Spinal cord (tissue), 10 donors: ENCODE measurements at places on chromosomes 3 and 15. TPM values are rescaled to one million over a fixed set of nuclear protein-coding genes. Genes with fewer than 3 reads are reported as not detected.
A peak's percentile ranks its signal among the peaks of the same experiment; 100 is the strongest.

GRCh38 chr3:162702768-162703385, 1206.3 kb downstream of the OTOL1 start:
- DNase-seq, result no peak

GRCh38 chr15:90625037-90625436, 92.1 kb upstream of the BLM start:
- DNase-seq, result no peak

GRCh38 chr15:44159492-44159891, 35.6 kb downstream of the FRMD5 start:
- DNase-seq, result no peak

- no peak for DNase-seq
Observed at GRCh38 chr3:13376091-13376490, 44.0 kb downstream of the NUP210 start.

DNA sequence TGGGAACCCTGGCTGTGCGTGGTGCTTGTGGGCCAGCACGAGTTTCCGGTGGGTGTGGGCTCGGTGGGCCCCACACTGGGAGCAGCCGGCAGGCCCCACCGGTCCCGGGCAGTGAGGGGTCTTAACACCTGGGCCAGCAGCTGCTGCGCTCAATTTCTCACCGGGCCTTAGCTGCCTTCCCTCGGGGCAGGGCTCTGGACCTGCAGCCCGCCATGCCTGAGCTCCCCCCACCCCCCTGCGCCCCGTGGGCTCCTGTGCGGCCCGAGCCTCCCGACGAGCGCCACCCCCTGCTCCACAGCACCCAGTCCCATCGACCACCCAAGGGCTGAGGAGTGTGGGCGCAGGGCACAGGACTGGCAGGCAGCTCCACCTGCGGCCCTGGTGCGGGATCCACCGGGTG, 49.4 kb downstream of the TM4SF18 start:
- no peak for DNase-seq

DNA sequence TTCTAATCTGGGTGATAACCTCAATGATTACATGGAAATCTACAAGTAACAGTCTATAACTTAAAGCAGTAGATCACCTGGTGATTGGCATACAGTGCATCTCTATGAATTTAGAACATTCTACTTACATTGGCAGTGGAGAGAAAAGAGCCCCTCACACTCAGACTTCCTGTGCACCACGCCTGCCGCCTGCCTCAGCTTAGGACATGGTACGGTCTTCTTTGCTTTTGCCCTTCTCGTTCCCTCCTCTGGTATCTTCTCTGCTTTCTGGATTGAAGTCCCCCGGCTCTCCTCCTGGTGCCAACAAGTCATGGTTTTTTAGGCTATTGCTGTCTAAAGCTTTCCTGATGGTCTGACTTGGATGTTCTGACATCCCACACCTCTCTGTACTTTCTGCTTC, 7.9 kb upstream of the KCNMB3 start:
- DNase-seq, result no peak

DNA sequence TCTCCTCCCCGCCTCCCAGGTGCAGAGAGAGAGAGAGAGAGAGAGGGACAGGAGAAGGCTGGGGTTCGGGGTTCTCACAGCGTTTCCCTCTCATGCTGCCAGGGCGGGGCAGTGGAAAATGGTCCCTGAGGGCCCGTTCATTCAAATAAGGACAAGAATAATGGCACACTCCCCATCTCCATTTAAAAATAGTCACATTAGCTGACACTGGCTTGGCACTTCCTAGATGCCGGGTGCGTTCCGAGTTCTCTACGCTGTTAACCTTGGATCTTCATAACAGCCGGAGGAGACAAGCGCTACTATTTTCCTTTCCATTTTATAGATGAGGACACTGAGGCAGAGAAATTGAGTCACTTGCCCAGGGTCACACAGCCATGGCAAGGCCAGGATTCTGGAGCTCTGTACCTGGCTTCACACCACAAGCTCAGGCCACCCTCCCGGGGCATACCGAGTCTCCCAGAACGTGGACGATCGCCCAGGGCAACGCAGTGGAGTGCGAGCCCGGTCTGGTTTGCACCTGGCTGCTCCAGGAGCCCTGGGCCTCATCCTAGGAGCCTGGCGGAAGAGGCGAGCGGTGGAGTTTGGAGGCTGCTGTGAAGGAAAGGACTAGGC, 608 bp upstream of the SLC6A6 start:
- no peak for DNase-seq

- DNase-seq, result no peak
Observed at GRCh38 chr3:127915937-127916493, 983 bp downstream of the KBTBD12 start.

DNA sequence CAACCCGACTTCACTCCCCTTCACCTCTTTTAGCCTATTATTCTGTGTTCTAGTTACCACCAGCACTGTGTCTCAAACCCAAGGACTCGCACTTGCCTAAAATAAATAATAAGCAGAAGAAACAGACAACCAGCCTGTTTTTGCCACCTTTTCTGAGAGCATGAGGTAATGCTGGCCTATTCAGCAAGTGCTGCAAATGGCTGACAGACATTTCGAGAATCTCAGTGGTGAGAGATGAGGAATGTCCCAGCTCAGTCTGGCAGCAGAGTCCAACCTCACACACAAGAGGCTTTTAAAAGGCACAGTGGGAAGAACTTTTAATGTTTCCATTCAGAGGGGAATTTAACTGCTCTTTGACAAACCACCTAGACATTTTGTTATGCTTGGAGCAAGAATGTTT, 143.3 kb upstream of the GMNC start:
- DNase-seq, result no peak

- DNase-seq, result no peak
Observed at GRCh38 chr15:78276064-78276943, 11.9 kb downstream of the DNAJA4 start.

- peak; percentile 13 for DNase-seq
Observed at GRCh38 chr3:2823031-2823430, 287.1 kb downstream of the IL5RA start.

GRCh38 chr3:100665230-100665629, 44.1 kb upstream of the TFG start:
- no peak for DNase-seq

- no peak for DNase-seq
Observed at GRCh38 chr3:57918123-57918837, 89.9 kb upstream of the FLNB start.

DNA sequence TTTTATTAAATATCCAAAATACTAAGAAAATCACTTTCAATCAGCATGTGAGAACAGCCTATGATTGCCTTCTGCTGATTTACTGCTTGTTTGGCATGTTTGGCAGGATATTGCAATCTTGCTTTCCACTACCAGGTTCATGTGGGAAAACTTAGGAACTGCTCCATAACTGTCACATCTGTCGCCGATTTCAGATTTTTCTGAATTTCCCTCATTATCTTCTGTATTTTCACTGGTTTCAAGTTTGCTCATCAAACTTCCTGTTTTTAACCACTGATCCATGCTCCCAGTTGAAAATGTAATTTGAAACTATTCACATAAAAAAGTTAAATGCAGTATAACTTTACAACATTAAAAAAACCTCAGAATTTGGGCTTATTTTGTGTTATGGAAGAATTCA, 93.0 kb downstream of the NFKBIZ start:
- DNase-seq, result no peak

DNA sequence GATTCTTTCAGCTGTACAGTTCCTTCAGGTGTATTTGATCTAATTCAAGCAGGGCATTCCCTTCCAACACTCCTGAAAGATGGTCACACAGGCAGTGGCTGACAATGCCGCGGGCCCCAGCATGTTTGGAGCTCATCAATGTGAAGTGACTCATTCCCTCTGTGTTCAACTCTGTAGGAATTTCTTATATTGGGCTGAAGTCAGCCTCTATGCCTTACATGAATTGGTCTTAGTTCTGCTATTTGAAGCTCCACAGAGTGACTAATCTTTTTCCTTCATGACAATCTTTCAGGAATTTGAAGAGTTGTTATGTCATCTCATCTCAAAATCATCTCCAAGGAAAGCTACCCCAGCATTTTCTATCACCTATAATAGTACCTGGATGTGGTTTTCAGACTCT, 142.5 kb upstream of the C2CD4B start:
- no peak for DNase-seq

DNA sequence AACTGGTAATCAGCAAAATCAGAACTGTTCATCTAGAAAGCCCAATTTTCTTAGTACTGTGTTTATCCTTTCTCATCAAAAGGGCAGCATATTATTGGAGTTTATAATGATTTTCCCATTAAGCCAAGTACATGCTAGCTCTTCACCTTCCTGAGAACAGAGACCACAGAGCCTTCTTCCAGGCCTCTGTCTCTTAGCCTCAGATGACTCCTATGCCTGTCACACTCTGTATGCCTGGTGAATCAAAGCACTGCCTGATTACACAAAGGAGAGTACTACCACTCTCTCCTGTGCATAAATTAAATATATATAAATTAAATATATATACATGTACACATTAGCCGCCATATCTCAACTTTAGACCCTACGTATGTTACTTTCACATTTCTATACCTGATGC, 636.1 kb downstream of the NTRK3 start:
- DNase-seq, result no peak

- DNase-seq, result no peak
Observed at GRCh38 chr15:93047621-93048425, 41.2 kb downstream of the RGMA start.

- no peak for DNase-seq
Observed at GRCh38 chr3:113825090-113825489, 13.5 kb upstream of the GRAMD1C start.

GRCh38 chr3:31448035-31448881, 84.5 kb upstream of the STT3B start:
- DNase-seq, result no peak

GRCh38 chr3:187852842-187853730, 107.8 kb upstream of the BCL6 start:
- DNase-seq, result no peak

DNA sequence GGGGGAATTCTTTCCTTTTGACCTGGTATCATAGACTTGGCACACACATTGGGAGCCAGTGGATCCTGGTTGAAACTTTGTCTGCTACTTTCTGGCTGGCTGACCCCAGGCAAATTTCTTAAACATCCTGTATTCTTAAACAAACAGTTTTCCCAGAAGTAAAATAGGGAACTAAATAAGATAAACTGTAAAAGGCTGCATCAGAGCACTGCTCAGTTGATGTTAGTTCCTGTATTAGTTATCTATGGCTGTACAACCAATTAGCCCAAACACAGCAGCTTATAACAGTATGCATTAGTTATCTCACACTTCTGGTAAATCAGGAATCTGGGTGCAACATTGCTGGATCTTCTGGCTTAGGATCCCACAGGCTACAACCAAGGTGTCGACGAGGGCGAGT, 73.1 kb upstream of the SLCO3A1 start:
- DNase-seq, result no peak

GRCh38 chr3:58203541-58203940, 7.2 kb downstream of the DNASE1L3 start:
- DNase-seq, result no peak

DNA sequence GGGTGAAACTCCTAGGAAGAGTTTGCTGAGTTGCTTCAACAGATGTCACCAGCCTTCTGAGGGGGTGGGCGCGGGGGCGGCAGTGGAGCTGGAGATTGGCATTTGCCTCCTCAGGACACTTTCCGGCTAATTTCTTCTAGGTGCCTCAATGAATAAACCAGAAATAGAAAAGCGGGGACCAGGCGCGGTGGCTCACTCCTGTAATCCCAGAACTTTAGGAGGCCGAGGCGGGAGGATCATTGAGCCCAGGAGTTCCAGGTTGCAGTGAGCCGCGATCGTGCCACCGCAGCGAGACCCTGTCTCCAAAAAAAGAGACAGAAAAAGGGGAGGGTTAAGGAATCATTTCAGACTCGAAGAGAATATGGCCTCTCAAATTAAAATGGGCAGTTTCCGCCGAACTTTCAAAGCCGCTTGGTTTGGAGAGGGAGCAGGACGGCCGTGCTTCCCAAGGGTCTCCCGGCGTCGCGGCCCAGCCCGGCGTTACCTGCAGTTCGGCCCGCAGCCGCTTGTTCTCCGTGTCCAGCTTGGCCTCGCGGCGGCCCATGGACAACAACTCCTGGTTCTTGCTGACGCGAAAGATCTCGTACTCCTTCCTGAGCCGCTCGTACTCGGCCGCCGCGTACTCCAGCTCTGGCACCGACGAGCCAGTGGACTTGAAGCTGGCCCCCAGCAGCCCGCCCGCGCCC, 587 bp downstream of the NPHP3 start:
- peak; percentile 36 for DNase-seq

DNA sequence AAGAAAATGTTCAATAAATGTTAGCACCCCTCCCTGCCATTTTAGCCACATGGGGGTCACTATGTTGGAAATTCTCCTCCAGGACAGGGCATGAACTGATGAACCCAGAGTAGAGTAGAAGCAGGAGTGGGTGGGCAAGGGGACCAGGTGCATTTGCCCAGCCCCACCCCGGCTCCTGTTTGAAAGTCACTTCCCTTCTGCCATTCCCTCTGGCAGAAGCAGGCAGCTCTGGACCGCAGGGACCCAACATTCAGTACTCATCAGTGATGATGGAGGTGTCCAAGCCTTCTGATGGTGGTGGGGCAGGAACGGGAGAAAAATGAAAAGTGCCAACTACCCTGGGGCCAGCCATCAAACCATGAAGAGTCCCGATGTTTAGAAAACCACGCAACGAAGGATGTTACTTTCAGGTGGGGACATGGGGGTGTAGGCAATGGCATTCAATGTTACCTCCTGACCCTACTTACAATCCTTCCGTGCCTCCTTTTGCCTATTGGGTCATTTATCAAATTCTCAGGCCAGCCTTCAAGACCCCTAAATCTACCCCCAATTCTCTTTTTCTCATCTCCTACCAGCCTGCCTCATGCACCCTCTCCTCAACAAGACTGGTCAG, 17.2 kb downstream of the UBAP1L start:
- DNase-seq, result no peak

- DNase-seq, result no peak
Observed at GRCh38 chr3:195003006-195003892, 267.7 kb downstream of the XXYLT1 start.

Gene CHRNA3
- polyA plus RNA-seq, result 7.7 TPM

Gene GOLGA6L10
- polyA plus RNA-seq, result 3.8 TPM

Gene CHRM5
- polyA plus RNA-seq, result 1.2 TPM

Gene ARGFX
- not detected for polyA plus RNA-seq

Gene WDR73
- polyA plus RNA-seq, result 35.2 TPM

Gene GOLGA6L4
- polyA plus RNA-seq, result 24.7 TPM

Gene NR1D2
- 26.2 TPM for polyA plus RNA-seq

Gene CADM2
- 49.7 TPM for polyA plus RNA-seq

Gene SNAP23
- polyA plus RNA-seq, result 45.0 TPM

Gene RTP3
- not detected for polyA plus RNA-seq

Gene SUCNR1
- polyA plus RNA-seq, result 1.3 TPM

Gene NLGN1
- 33.8 TPM for polyA plus RNA-seq

Gene SLC24A5
- polyA plus RNA-seq, result 0.84 TPM

Gene GOLGA8S
- polyA plus RNA-seq, result 1.1 TPM

Gene GRIP2
- polyA plus RNA-seq, result 17.4 TPM

Gene EPB42
- polyA plus RNA-seq, result 1.2 TPM

Gene CADPS
- 212 TPM for polyA plus RNA-seq

Gene SCAMP5
- 151 TPM for polyA plus RNA-seq

Gene NOX5
- polyA plus RNA-seq, result 0.81 TPM

Gene PRR20G
- not detected for polyA plus RNA-seq

Gene STAB1
- polyA plus RNA-seq, result 38.3 TPM

Gene PFKFB4
- 14.1 TPM for polyA plus RNA-seq

Gene LRRC31
- polyA plus RNA-seq, result 0.69 TPM

Gene BMF
- 8.0 TPM for polyA plus RNA-seq
